Ureter (tissue), 1 donor: ENCODE measurements at places on chromosomes 7 and 10. TPM values are rescaled to one million over a fixed set of nuclear protein-coding genes. Genes with fewer than 3 reads are reported as not detected.

Gene CRYGN
- not detected for total RNA-seq

DNA sequence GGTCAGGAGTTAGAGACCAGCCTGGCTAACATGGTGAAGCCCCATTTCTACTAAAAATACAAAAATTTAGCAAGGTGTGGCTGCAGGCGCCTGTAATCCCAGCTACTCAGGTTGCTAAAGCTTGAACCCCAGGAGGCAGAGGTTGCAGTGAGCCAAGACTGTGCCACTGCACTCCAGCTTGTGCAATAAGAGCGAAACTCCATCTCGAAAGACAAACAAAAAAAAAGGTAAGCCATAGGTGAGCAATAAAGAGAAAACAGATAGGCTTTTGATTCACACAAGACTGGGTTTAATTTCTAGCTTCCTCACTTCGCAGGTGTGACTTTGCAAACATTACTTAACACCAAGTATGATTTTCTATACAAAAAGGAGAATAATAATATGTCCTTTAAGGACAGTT, 72.3 kb upstream of the ACBD5 start:
- DNase-seq: no peak

DNA sequence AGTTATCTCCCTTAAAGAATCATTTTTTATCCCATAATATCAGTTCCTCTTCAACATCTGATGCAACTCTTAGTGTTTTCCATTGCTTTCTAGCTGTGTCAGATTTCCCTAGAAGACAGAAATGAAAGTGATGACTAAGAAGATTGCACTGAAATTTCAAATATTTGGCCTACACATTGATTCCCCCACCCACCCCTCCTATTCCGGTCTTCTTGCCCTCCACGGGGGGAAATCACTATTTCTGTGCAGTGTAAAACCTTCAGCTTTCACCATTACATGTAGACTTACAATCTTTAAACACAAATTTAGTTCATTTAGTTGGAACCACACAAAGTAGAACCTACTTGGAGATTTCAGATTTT, 63.7 kb upstream of the IL6 start:
- DNase-seq: no peak

Gene LIPN
- total RNA-seq: not detected

GRCh38 chr7:36635091-36635490, 89.2 kb downstream of the AOAH start:
- DNase-seq: no peak

DNA sequence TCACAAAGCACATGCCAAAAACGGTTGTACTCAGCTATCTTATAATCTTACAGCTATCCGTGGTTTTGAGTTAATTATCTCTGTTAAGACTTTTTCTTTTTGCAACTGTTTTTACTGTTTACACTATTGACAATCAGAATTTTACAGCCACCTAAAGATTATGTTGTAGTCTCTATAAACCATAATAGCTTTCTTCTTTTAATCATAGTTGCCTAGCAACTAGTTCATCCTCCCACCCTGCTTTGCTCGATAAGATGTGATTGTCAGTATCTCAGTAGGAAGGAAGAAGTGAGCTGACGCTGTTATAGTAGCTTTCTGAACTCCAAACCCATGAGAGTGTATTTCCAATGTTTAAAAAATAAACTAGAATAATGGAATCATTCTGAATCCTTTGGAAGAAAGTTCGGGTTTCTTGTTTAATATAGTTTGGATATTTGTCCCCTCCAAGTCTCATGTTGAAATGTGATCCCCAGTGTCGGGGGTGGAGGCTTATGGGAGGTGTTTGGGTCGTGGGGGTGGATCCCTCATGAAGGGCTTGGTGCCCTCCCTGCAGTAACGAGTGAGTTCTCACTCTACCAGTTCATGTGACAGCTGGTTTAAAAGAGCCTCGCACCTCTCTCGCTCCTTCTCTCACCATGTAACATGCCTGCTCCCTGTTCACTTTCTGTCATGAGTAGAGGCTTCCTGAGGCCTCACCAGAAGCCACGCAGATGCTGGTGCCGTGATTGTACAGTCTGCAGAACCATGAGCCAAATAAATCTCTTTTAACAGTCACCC, 68.1 kb downstream of the SVOPL start:
- DNase-seq: no peak

DNA sequence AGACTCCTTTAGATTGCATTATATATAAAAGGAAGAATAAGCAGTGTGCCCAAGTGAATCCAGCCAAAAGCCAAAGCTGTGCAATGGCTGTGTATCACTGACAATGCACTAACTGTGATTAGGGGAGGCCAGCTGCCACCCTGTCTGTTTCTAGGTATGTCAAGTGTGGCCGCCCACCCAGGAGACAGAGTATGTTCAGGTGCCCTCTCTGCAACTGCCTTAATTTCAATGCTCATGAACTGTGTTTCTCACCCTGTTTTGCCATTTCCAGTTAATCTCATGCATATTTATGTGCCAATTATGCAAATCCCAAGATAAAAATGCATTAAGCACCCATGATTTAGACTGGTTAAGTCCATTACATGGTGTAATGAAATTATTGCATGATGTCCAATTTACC, 159.4 kb downstream of the FRMD4A start:
- no peak for DNase-seq

DNA sequence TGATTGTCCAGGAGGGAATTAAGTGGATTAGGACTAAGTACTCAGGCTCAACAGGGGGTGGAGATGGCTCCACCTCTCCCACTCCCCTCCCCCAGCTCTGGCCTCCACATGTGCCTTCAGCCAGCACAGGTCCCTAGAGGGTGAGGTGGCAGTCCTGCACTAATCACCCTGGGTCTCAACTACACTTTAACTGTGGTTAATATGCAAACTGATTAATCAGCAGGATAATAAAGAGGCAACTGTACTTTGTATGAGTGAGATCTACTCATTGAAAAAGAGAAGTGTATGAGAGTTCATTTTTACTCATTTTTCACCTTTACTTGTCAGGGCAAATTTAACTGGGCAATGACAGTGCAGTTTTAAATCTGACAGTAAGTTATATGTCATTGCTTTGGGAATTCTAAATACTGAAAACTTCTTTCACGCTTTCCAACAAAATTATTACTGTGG, 223.8 kb upstream of the CCDC6 start:
- DNase-seq: no peak
